ENCODE measurements at places on chromosomes 7 and 10.

DNA sequence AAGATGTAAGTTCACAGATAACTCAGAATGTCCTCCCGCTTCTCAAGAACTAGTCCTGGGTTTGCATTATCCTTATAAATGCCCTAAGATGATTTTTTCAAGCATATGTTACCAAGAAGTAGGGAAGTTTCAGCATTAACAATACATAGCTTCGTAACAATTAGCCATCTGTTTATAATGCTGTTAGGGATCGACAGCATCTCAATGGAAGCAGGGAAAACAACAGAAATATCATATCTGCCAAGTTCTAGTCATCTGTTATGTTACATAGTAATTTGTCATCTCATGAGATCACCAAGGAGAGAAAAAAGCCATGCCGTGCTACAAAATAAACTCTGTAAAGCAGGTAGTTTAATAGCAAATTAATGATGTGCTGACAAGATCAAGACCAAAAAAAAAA is 731.5 kb upstream of the C7orf33 start:
- DNase-seq, result no peak

- no peak for DNase-seq
Observed at GRCh38 chr10:35487336-35488034, 117.7 kb upstream of the GJD4 start.

- DNase-seq, result no peak
Observed at GRCh38 chr10:18687706-18688105, 28.5 kb downstream of the ARL5B start.

DNA sequence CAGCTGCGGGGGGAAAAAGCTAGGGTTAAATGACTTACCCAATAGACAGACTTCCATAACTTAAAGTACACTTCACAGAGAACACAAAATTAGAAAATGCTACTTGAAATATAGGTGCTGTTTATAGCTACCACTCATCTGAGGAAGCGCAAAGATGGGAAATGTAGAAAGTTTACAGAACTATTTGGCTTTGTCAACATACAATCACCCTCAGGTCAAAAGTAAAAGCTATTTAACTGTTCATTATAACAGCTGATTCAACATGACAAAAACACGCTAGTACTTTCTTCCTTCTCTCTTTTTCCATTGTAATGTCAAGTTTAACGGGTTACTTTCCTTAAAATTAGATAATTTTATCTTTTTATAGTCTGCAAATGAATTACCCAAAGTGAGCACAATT is 51.2 kb downstream of the PUS7 start:
- no peak for DNase-seq

- DNase-seq, result no peak
Observed at GRCh38 chr10:10658172-10658785, 359.4 kb upstream of the CELF2 start.

DNA sequence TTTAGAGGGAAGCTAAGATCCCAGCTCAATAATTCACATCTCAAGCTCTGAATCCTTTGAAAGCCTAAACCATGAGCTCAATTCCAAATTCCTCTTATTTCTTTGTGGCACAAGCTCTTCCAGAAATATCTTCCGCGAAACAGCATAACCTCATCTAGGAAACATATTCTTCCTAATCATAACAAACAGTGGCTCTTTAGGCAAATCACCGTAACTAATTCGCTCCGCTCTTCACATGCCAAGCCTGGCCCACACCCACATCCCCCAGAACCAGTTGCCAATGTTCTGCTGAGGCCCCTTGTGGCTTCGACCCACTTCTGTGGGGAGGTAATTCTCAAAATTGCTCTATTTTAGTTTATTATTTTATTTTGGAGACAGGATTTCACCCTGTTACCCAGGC is 19.2 kb downstream of the GAD2 start:
- DNase-seq, result no peak

- DNase-seq, result no peak
Observed at GRCh38 chr10:86674912-86675311, 6.6 kb downstream of the LDB3 start.

DNA sequence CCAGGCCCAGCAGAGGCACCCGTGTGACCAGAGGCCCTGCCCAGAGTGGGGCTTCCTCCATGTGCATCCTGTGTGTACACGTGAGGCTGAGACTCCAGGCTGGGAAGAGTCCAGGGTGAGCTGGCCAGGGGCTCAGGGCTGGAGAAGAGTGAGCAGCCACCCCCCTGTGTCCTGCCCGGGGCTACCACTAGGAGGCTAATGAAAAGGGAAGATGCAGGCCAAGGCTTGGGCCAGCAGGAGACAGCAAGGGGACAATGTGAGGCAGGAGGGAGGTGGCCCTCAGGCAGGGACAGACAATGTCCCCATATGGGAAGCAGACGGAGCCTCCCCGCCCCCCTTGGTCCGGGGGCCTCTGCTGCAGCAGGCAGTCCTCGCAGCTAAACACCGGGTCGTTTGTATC is 102.0 kb downstream of the HIF1AN start:
- no peak for DNase-seq

DNA sequence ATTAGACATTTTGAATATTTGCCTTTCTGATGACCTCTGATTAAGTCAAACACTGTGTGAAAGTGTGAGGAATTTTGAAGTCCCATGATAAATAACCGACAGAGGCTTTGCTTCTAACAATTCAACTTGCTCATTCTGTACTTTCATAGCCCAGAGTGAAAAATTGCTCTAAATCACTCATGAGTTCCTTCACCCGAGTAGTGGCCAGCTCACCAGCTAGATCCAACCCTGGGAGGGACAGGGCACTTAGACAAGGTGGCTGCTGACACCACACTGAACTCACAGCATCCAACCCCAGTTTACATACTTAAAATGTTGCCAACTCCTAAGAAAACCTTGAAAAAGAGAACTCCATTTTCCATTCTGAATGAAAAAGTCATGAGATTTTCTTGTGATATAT is 80.0 kb upstream of the LYZL1 start:
- no peak for DNase-seq

DNA sequence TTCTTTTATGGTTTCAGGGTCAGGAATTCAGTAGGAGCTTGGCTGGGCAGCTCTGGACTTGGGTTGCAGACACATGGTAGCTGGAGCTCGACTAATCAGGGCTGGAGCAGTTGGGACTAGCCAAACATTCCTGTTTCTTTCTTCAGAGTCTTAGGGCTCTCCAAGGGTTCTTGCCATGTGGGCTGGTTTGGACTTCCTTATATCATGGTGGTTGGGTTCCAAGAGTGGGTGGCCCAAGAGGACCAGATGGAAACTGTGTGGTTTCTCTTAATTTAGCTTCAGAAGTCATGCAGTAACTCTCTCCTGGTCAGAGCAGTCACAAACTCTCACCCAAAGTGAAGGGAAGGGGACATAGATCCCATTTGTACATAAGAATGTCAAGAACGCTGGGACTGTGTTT is 270.1 kb upstream of the FZD1 start:
- no peak for DNase-seq

- DNase-seq, result no peak
Observed at GRCh38 chr10:113402602-113403001, 150.3 kb upstream of the HABP2 start.

GRCh38 chr10:128735996-128736395 is 609.8 kb upstream of the MKI67 start:
- DNase-seq, result no peak

GRCh38 chr10:124254490-124254889 is 161.1 kb upstream of the CHST15 start:
- no peak for DNase-seq

GRCh38 chr7:105309235-105310169 is 79.2 kb downstream of the SRPK2 start:
- DNase-seq, result peak; percentile 31

DNA sequence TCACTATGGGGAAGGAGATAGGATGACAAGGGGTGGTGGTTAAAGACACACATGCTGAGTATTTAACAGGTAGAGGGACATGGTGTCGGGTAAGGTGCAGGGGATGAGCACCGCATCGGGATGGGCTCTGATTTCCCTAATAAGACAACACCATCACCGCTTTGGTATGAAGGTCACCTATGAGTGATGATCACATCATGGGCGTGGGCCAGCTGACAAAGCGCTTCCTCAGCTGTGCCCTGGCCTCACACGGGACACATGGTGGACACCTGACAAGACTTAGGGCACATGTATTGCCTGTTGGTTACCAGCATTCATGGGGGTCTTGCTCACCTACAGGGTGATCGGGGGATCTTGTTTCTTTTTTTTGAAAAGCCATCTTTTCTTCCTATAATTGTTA is 12.8 kb downstream of the C7orf57 start:
- DNase-seq, result no peak

- DNase-seq, result peak; percentile 86
Observed at GRCh38 chr7:150420987-150421674, 29.3 kb upstream of the GIMAP8 start.

DNA sequence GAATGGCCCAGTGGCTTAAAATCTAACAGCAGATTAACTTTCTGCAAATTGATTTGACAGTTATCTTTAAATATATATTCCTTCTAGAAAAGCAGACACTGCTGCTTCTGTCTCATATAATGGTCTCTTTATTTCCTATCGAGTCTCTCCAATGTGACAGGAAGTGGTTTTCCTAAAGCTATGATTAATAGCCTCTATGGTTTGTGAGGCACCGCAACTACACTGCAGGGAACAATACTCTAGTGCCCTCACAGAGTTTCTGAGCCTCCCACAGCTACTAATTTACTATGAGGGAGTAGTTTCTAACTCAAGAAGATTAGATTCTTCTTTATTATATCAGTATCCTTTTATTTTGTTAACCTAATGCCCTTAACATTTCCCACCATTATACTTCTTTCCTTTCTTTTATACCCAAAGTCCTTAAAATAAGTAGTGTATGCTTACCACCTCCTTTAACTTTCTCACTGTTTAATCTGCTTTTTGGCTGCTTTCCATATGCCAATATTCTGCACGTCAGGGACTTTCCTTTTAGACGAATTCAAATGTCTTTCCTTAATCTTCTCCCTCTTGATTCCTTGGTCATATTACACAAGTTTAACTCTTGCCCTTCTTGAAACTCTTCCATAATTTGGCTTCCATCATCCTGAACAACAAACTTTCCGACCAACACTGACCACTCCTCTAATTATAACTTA is 23.8 kb upstream of the AHR start:
- DNase-seq, result no peak

DNA sequence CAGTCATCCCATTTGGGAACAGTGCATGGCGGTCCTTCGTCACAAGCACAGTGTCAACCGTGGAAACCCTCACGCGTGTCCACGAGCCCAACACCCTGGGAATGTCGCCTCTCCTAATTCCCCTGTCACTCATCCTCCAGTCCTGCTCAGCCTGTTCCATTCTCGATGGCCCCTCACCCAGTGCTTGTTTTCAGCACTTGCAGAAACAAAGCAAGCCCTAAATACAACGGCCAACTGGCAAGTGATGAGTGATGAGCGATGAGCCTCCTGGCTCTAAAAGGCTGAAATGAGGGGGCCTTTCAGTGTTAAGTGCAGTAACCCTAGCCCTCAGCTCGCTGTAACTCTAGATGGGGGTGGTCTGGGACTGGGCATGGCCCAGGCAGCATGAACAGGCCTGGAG is 22.6 kb downstream of the NKX2-3 start:
- DNase-seq, result no peak

DNA sequence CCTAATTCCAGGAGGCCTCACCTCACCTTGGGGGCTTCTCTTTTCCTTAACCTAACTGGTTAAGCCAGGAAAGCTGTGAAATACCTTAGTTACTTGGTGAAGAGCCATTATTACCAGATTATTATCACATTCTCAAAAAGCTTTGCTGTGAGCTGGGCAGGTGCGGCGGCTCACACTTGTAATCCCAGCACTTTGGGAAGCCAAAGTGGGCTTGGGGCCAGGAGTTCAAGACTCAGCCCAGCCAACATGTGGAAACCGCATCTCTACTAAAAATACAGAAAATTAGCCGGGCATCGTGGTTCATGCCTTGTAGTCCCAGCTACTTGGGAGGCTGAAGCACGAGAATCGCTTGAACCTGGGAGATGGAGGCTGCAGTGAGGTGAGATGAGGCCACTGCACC is 102.4 kb upstream of the KLF6 start:
- DNase-seq, result no peak

DNA sequence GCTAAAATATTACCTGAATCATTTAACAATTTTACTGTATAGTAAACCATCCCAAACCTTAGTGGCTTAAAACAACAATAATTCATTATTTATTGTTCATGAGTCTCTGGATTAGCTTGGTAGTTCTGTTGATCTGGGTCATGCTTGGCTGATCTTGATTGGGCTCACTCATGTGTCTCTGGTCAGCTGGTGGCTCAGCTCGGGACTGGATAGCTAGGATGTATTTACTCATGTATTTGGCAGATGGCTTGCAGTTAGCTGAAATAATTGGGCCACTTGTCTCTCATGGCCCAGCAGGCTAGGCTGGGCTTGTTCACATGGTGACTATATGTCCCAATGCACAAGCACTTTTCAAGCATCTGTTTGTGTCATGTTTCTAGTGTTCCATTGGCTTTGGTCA is 262.8 kb downstream of the BBS9 start:
- peak; percentile 7 for DNase-seq

Data from left kidney (tissue), 8 donors.